CD14-positive monocyte (primary cell): ENCODE measurements at places on chromosomes 12 and 14. TPM values are rescaled to one million over a fixed set of nuclear protein-coding genes. Genes with fewer than 3 reads are reported as not detected.

Gene KRT8
- polyA plus RNA-seq, result 0.16 and 0.23 TPM in 2 replicates

Gene RTN1
- polyA plus RNA-seq, result 50.8 and 55.0 TPM in 2 replicates

Gene MIP
- not detected for polyA plus RNA-seq

Gene PAPLN
- 0.58 TPM for polyA plus RNA-seq

Gene CPM
- 4.0 and 8.4 TPM in 2 replicates for polyA plus RNA-seq

Gene TRIAP1
- polyA plus RNA-seq, result 6.1 and 11.3 TPM in 2 replicates

DNA sequence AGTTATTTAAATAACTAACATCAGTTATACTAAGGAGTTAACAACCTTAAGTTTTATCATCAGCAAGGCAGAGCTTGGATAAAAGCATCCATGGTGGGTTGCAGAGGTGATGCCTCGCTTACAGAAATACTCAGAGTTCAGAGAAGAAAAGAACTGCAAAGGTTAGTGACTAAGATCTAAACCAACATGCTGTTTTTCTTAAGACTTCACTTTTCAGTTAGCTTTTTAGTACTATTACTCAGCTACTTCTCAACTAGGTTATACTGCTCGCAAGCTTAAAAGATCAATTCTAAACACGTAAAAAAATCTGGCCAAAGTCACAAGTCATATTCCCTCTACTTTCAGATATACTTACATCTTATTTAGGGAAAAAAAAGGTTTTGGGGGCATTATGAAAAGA lies 2.8 kb downstream of the PPP1CC start:
- DNase-seq, result no peak
- no peaks in the 10 kb centered on the region for H3K36me3 ChIP-seq
- no peak overlapping the region for H3K4me3 ChIP-seq
- H3K27me3 ChIP-seq, result no peaks in the 10 kb centered on the region
- H3K27ac ChIP-seq, result peak overlapping the region; percentile 27

- H3K27me3 ChIP-seq, result no peaks in the 10 kb centered on the region
- H3K36me3 ChIP-seq, result no peaks in the 10 kb centered on the region
- no peak overlapping the region for H3K27ac ChIP-seq
- H3K4me3 ChIP-seq, result no peak overlapping the region
Measured at GRCh38 chr12:72323881-72324280, 51.7 kb downstream of the TRHDE start.

GRCh38 chr14:59691266-59691665 lies 114.7 kb upstream of the CCDC175 start:
- no peak for DNase-seq
- no peak overlapping the region for H3K27ac ChIP-seq
- no peaks in the 10 kb centered on the region for H3K36me3 ChIP-seq
- H3K4me1 ChIP-seq, result no peaks in the 10 kb centered on the region

- no peak overlapping the region for H3K4me3 ChIP-seq
- no peaks in the 10 kb centered on the region for H3K4me1 ChIP-seq
- no peak overlapping the region for H3K27ac ChIP-seq
- H3K36me3 ChIP-seq, result no peaks in the 10 kb centered on the region
Measured at GRCh38 chr12:126944684-126945083, 1322.3 kb upstream of the TMEM132C start.

DNA sequence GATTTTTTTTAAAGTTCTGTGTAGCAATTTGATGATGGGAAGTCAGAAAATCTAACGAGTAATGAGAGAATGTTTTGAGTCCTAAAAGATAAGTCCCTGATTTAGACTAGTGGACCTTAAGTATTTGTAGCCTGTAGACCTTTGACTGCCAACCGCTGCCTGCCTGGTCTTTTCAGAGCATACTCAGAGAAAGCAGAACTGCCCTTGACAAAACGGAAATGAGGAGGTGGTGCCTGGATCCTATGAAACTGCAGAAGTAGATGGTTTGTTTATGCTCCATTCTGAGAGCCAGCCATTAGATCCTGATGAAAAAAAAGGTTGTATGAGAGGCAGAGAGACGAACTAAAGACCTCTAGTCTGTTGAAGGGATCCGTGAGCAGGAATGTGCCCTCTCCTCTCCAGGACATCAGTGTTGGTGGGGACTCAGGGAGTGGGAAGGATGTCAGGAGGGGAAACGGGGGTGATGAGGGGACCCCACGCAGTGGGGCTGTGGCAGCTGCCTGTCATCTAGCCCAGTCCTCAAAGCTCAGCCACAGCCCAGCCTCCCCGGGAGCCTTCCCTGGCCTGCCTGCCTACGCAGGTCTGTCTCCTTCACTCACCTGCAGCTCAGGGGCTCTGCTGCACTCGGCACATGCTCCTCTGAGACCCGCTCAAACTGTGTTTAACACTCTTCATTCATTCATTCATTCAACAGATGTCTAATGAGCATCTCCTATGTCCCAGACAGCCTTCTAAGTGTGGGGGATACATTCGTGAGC lies 447.5 kb downstream of the AACS start:
- no peaks in the 10 kb centered on the region for H3K4me1 ChIP-seq
- no peak overlapping the region for H3K4me3 ChIP-seq
- no peak overlapping the region for H3K27ac ChIP-seq
- H3K36me3 ChIP-seq, result no peaks in the 10 kb centered on the region
- no peaks in the 10 kb centered on the region for H3K27me3 ChIP-seq
- no peak for DNase-seq
